ENCODE measurements at places on chromosomes 4 and X.

DNA sequence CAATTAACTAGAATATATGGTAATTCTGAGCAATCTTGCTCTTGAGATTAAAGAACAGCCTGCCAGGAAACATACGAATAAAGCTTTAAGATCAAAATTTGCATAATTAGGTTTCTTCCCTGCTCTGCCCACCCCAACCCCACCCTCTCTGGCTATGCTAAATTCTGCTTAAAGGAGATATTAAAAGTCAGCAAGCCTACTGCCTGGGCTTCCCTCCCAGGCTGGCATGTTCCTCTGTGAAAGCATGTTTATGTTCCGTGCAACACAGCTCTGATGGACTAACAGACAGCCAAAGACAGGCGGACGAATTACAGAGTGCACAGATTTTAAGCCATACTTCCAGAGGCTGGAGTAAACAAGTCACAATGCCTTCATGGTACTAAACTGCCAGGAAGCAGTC, 28.4 kb downstream of the CD99L2 start:
- no peak for DNase-seq

DNA sequence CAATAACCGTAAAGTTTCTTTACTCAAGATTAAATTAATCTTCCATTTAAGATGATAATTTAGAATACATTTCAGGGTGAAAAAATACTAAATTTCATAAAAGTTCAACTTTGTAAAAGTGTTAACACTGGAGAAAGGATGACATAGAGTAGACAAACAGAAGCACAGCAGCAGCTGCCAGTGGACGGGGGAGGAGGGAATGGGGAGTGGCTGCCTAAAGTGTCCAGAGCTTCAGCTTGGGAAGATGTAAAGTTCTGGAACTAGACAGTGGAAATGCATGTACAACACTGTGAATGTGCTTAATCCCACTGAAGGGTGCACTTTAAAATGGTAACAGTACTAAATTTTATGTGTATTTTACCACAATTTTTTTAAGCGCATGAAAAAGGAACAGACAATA, 39.9 kb downstream of the RELL1 start:
- no peak for DNase-seq

DNA sequence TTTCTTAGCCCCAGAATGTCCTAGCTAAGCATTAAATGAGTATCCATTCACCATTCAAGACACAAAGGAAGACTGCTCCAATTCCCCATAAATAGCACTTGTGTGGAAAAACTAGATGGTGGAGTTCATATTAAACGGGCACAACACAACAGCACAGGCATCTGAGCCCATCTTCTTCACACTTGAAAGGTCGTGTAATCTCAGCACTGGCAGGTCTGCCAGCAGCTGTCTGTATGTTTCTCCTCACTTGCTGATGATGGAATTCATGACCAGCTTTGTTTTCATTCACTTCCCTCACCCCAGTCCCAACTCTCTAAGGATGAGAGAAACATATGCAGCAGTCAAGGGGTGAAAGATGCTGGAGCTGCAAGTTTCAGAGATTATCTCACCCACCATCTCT, 148.7 kb downstream of the AFAP1 start:
- no peak for DNase-seq

DNA sequence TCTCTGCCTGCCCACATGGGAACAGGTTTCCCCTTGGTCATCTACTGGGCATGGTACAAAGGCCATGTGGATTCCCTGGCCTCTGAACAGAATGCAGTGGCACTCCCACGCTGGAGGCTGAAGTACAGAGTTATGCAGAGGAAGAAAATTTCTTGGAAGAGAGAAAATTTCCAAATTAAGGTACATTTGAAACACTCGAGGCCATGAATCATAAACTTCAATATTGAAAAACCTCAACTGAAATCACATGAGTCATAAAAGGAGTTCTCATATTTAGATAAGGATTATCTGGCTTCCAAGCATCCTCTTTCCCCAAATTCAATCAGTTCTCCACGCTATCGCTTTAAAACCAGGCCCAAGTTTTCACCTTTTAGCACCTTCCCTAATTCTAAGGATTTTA, 28.1 kb upstream of the TXK start:
- no peak for DNase-seq

DNA sequence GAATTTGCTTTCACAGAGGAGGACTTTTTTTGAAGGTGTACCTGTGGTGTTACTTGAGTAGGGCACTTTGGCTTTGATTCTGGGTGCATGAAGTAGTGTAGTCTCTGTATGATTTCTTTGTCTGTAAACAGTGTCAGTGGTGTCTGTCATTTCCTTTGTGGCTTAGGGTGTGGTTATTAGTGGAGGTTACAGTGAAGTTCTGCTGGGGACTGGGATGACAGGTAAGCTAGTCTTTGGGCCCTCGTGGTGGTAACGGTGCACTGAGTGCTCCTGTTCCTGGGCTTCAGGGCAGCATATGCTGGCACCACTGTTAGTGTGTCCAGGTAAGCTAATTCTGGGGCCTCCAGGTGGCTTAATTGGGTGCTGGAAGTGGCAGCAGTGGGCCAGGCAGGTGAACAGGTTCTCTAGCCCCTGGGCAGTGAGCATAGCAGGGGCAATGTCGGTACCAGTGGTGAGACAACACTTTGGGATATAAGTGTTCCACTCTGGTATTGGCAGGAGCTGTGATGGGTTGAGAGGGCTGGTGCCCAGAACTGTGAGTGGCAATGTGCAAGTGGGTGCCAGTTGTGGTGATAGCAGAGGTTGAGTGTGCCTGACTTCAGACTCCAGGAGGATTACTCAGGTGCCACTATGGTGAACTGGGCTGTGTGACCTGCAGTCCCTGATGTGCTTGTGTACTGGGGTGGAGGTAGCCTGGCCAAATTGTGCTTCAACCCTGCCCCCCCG, 26.0 kb upstream of the VSIG1 start:
- DNase-seq, result no peak

DNA sequence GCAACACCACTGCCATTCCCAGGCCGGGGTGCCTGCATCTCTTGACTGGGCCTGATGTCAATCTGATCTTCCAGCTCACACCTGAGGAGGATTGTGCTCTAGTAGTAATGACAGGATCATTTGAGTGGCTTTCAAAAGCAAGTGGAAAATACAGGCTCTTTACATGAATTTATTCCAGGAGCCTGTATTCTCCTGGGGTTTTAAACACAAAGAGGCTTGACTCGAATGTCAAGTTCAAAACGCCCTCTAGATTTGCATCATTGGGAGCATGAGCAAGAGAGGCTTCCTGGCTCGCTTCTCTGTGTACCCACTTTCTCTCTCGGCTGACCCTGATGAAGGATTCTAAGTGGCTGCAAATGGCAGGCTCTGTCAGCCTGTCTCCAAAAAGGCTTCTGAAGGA, 199.5 kb upstream of the PUDP start:
- no peak for DNase-seq

DNA sequence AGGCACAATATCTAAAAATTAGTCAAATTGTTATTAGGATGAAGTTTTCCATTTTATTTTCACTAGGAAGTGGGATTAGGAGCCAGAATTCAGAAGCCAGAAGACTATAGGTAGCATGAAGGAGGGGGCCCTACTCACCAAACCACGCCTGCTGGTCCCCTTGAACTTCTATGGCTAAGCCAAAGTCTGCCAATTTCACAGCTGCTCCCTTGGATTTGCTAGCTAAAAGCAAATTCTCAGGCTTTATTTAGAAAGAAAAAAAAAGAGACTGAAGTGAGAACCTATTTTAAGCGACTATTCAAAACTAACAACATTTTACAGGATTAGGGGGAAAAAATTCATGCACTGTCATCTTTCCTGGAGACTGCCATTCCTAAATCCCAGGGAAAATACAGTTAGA, 224.3 kb downstream of the CAMK2D start:
- no peak for DNase-seq

DNA sequence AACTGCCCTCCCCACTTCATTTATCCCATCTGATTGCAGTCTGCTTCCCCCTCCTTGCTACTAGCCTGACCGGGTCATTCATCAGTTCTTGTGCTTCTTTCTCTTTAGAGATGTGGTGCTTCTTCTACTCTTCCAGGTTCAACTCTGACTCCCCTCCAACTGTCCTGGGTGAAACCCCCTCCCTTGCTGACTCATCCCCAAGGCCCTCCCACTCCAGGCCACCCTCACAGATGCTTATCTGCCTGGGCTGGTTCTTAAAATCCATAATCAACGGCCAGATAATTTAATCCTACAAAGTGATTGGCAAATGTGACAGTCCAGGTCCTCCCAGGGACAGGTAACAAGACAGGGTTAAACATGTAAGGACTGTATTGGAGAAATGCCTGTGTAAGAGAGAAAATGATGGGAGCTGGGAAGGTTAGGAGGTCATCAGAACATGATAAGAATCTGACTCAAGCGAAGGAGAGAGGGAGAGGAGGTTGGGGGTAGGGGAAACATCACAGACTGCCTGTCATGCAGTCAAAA, 182.8 kb upstream of the C1QTNF7 start:
- no peak for DNase-seq

- DNase-seq, result no peak
These were observed 320.0 kb downstream of the IDS start for GRCh38 chrX:149185087-149185486.

- DNase-seq, result no peak
These were observed 474.4 kb upstream of the MAGEB18 start for GRCh38 chrX:25663701-25664100.

DNA sequence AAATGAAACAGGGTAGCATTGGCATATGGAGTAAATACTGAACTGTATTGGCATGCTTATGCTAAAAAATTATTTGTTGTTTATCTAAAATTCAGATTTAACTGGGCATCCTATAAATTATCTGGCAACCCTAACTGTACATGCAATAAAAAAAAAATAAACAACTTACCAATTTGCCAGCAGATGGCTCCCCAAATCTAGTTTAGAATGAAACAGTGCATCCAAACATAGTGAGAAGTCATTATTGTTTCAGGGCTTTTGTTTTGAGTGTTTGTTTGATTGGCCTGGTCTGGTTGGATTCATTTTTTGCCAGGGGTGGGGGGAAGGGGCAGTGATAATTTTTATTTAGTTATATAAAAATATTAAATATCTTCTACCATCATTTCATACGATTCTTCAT, 12.8 kb upstream of the NSUN7 start:
- DNase-seq, result no peak

- no peak for DNase-seq
These were observed 178.8 kb downstream of the SNCA start for GRCh38 chr4:89657931-89658700.

- DNase-seq, result no peak
These were observed 122.1 kb upstream of the EOLA2 start for GRCh38 chrX:150060406-150060805.

GRCh38 chr4:33369446-33369845, 2649.3 kb downstream of the PCDH7 start:
- DNase-seq, result no peak

Data from hypothalamus (tissue), 51 donors.